ENCODE measurements at places on chromosomes 16 and 17.

- DNase-seq, result no peak
Observed at GRCh38 chr16:10386517-10387100, 748 bp downstream of the ATF7IP2 start.

- no peak for DNase-seq
Observed at GRCh38 chr17:61305024-61305423, 94.6 kb upstream of the TBX2 start.

GRCh38 chr16:10987361-10988163 is 43.2 kb downstream of the CLEC16A start:
- DNase-seq, result no peak

GRCh38 chr17:5942687-5943086 is 127.5 kb upstream of the WSCD1 start:
- DNase-seq, result no peak

- no peak for DNase-seq
Observed at GRCh38 chr17:40106760-40107521, 6.6 kb upstream of the NR1D1 start.

- DNase-seq, result no peak
Observed at GRCh38 chr17:81479175-81480071, 33.2 kb downstream of the ACTG1 start.

All from Panc1 (cell line).